ENCODE measurements at places on chromosomes 11 and 22.

DNA sequence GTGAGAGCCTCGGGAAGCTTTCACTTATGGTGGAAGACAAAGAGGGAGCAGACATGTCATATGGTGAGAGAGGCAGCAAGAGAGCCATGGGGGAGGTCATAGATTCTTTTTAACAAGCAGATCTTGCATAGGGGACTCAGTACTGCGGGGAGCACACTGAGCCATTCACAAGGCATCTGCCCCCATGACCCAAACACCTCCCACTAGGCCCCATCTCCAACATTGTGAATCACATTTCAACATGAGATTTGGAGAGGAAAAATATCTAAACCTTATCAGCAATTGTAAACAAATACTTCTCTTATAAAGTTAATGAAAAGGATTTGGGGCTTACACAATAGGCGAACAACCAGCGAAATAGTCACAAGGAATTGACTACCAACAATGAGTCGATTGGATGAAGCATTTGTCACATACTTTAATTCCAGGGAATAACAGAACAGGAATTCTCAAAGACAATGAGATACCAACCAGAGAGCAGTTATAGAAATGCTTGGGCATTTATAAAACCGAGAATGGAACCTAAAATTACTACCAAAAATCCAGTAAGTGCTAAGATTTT lies 7.3 kb downstream of the DDI1 start:
- DNase-seq = no peak

GRCh38 chr11:14907411-14908213 lies 15.6 kb upstream of the CYP2R1 start:
- peak; percentile 84 for DNase-seq

GRCh38 chr22:36480941-36481392 lies 473 bp downstream of the TXN2 start:
- no peak for DNase-seq

GRCh38 chr11:61680622-61681221 lies 531 bp downstream of the DAGLA start:
- DNase-seq = no peak

- DNase-seq = no peak
These were observed 20.0 kb upstream of the NDUFC2 start for GRCh38 chr11:78099666-78100065.

DNA sequence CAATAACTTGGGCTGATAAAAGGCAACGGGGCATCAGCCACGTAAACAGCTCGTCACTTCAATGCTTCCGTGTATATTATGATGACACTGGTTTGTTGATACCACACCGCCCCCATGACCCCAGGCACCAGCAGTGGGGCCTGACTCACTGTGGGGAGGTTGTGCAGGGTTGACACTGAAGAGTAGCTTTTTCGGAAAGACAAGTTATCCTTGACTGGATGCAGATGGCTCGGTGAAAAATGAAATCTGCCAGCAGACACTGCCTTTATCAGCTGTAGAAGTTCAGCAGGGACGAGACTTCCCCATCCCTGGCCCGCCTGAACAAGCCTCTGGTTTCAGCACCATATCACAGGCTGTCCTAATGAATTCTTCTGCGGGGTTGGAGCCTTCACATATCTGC lies 55.6 kb downstream of the WT1 start:
- DNase-seq = no peak
